ENCODE measurements at places on chromosomes 2 and 18. TPM values are rescaled to one million over a fixed set of nuclear protein-coding genes. Genes with fewer than 3 reads are reported as not detected.

Gene DNER
- 2.9 TPM for total RNA-seq

- no peak for DNase-seq
Observed at GRCh38 chr18:34003687-34004086, 221.0 kb downstream of the NOL4 start.

DNA sequence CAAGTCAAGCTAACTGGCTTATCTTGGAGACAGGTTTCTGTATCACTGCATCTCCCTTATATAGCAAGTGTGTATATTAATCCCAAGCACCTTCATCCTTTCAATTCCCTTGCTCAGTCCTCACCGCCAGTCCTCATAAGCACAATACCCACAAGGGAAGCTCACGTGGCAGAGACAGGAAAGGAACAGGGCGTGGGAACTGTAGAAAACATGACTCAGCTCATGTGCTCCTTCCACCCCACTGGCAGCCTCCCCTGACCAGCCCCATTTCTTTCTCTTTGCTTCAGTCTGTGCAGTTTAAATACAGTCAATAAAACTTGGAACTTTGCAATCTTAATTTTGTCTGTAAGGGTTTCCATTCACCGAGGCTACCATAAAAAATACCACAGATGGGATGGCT, 36.5 kb upstream of the CDH19 start:
- no peak for DNase-seq

Gene SCN3A
- not detected for total RNA-seq

DNA sequence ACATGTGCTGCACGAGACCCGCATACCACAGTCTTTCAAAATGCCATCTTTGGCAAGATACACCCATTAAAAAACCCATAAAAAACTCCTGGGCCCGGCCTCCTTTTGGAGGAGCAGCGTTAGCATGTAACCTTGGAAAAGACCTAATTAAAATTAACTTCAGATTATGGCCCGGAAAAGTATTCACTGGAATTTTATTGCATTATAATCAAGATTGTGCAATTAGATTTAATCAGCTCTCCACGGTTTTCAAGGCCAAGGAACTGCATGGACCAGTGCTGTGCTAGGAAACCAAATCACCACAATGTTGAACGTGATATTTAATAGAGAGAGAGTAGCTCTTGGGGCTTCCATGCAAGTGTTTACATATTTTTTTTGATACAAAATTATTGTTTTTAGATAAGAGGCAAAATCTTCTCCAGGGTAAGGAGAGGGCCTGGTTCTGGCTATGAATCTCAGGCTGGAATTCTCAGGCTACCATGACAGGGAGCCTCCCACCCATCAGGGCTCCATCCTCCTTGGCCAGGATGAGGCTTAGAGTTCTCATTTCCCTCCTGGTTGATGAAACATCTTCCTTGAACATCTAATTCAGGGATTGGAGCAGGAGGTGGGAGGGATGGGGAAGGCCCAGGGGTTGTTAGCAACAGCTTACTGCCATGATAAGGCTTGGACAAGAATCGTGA, 82.0 kb upstream of the TTC39C start:
- no peak for DNase-seq

DNA sequence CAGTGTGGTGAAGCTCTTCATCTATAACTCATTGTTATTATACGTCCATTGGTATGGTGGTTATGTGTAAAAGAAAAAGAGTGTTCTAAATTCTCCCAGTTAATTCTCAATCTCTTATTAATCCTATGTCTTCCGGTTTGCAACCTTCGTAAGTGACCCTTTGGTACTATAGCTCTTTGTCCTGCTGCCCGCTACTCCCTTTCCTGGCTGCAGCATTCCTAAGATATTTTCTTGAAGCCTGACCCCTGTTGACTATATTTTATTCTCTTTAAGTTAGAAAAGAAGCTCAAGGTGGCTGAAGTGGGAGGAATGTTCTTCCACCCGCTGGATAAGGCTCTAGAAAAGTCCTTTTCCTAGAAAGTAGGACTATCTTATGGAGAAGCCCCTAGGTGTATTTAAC, 684.8 kb downstream of the SOCS6 start:
- DNase-seq, result no peak

Gene MERTK
- total RNA-seq, result 5.7 TPM

Gene FECH
- 42.7 TPM for total RNA-seq

GRCh38 chr2:237320801-237321560, 93.0 kb downstream of the COL6A3 start:
- DNase-seq, result no peak

Gene SLC8A1
- 0.07 TPM for total RNA-seq

Gene STAM2
- total RNA-seq, result 19.2 TPM

Gene VWC2L
- total RNA-seq, result not detected

DNA sequence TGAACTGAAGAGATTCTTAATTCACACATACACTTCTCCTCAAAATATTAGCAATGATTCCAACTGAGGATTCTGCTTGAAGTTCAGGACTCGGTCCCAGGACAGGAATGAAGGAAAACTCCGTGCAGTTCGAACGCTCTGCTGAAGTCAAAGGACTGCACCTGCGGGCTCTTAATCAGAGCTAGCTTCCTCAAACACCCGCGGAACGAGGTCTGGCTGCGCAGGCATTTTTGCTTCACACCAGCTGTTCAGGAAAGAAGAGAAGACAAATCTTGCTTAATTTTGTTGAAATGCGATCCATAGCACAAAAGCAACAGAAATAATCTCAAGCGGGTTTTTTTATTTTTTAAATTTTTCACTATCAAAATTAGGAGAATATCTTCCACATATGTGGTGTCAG, 175.6 kb downstream of the LAMA1 start:
- no peak for DNase-seq

Gene KIAA2012
- not detected for total RNA-seq

All from HCT116 (cell line).